ENCODE measurements at places on chromosomes 16 and 17. TPM values are rescaled to one million over a fixed set of nuclear protein-coding genes. Genes with fewer than 3 reads are reported as not detected.

The HYDIN gene
- not detected for total RNA-seq

- DNase-seq = no peak
Measured at GRCh38 chr17:3905017-3905520, 11.2 kb downstream of the P2RX1 start.

DNA sequence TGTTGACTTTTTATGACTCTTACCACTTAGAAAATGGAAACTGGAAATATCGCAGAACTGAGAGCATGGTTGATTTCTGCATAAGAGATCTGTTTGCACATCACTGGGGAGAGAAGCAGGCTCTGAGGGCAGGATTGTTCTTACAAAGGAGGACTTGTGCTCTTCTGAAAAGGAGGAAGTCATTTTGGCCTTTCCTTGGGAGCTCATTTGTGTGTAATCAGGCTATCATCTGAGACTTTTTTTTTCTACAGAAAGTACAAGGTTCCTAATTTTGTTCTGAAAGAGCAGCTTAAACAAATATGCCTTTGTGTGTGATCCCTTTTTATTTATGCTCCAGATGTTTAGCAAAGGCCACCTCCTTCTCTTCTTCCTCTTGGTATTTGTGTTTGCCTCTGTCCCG, 145.7 kb upstream of the CACNG5 start:
- DNase-seq = no peak

The ABCC12 gene
- total RNA-seq = not detected

- DNase-seq = no peak
Measured at GRCh38 chr17:50681263-50682200, 26.2 kb downstream of the ANKRD40 start.

- no peak for DNase-seq
Measured at GRCh38 chr16:25875956-25876598, 184.3 kb downstream of the HS3ST4 start.

The TAT gene
- total RNA-seq = not detected

DNA sequence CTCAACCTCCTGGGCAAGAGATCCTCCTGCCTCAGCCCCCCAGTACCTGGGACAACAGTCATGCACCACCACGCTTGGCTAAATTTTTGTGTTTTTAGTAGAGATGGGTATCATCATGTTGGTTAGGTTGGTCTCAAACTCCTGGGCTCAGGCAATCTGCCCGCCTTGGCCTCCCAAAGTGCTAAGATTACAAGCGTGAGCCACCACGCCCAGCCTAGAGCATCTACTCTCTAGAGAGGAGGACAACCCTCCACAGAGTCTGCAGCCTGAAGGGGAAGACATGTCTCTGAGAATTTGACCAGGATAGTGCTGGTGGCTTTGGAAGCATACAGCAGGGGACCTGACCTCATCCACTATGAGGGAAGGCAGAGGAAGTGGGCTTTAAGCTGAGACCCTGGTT, 4.7 kb upstream of the GRB2 start:
- DNase-seq = no peak

The KRT25 gene
- not detected for total RNA-seq

DNA sequence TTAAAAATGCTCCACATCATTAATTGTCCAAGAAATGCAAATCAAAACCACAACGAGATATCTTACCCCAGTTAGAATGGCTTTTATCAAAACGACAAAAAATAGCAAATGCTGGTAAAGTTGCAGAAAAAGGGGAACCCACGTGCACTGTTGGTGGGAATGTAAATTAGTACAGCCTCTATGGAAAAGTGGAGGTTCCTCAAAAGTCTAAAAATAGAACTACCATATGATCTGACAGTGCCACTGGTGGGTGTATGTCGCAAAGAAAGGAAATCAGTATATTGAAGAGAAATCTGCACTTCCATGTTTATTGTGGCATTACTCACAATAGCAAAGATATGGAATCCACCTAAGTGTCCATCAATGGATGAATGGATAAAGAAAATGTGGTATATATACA, 38.2 kb upstream of the ZFHX3 start:
- no peak for DNase-seq

The ADAM11 gene
- total RNA-seq = 0.50 TPM

DNA sequence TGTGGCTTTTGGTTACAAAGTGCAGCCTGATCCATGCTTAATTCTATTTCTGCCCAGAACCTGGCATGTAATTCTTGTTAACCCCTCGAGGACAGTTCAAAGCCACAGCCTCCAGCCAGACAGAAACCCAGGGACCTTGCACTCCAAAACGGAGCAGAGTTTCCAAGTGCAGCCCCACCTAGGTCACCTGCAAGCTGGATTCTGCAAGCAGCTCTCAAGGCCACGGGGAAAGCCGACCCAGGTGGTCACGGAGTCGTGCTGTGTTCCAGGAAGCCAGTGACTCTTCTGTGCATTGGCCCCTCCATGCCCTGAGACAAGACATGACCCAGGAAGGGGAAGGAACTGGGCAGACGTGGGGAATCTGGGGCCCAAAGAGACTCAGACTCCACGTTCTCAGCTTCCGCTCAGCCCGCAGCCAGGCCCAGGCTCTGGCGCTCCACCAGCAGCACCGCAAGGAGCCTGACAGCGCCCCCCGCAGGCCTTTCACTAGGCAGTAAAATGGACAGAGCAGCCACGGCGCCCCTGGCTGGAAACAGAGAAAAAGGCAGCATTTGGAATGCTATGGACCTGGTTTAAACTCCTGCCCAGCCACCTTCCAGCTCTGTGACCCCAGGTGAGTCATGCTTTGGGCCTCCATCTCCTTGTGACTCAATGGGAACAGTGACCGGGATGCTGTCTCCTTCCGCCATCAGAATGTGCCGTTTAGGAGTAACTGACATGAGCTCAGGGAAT, 27.3 kb upstream of the GSG1L start:
- no peak for DNase-seq

The TRPV3 gene
- 0.41 TPM for total RNA-seq

DNA sequence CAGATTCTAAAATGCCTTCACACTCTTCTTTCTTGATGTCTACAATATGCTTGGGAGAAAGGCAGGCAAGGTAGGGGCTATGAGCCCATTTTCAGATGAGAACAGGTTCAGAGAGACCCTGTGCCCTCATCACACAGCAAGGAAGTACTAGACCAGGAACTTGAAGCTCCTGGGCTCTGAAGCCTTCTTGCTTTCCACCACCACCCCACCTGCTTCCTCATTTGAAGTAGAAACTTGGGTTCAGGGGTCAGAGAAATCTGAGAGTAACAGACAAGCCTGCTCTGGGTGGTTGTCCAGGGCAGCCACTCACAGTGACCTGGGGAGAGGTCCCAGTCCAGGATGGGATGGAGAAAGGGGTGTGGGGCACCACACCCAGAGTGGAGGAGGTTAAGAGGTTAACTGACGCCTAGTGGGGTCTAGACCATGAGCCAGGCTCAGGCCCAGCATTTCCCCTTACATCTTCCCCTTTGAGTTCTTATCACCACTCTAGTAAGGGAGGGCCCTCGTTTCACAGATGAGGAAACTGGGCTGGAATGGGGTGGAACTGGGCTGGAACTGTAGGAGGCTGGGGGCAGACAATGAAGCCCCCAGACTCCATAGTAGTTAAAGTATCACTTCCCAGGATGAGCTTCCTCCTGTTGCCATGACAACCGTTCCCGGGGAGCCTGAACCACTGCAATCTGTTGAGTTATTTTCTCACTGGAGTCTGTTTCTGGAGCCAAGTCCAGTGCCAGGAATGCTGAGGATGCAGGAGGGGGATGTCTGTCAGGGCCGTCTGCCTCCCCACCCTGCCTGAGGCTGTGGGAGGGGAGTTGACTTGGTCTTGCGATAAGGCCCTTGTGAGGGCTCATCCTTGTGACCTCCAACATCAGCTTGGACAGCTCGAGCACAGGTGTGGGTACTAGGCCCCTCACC, 16.2 kb upstream of the PHF12 start:
- no peak for DNase-seq

The LRRC37A gene
- 2.5 TPM for total RNA-seq

DNA sequence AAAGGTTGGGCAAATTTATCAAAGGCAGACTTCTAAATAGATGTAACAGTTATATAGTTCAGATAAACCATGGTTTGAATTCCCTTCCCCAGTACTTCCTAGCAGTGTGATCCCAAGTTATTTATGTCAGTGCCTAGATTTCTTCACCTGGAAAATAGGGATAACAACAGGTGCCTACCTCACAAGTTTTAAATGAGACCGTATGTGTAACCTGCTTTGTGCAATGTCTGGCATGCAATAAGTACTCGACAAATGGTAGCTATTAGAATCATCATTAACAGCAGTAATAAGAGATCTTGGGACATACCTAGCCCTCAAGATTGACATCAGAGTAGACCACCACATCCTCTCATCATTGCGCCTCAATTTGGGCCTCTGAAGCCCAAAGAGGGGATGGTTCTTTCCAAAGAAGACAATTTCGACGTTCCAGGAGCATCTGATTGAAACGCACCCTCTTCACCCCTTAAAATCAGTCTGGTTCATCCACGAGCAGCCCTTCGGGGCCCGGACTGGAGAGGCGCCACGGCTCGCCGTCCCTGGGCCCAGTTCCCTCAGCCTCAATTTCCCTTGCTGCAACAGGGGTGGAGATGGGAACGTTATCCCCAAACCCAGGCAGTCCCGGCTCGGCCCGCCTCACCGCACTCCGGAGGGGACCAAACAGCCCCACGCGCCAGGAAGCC, 541 bp downstream of the ACACA start:
- no peak for DNase-seq

DNA sequence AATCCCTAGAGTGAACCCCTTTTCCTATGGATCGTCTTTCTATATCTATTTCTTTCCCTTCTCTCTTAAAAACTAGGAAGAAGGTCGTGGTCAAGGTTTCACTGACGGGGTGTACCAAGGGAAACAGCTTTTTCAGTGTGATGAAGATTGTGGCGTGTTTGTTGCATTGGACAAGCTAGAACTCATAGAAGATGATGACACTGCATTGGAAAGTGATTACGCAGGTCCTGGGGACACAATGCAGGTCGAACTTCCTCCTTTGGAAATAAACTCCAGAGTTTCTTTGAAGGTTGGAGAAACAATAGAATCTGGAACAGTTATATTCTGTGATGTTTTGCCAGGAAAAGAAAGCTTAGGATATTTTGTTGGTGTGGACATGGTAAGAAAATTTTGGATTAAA, 9.6 kb downstream of the CYLD start:
- DNase-seq = no peak

- DNase-seq = no peak
Measured at GRCh38 chr16:23061669-23062068, 87.6 kb downstream of the USP31 start.

DNA sequence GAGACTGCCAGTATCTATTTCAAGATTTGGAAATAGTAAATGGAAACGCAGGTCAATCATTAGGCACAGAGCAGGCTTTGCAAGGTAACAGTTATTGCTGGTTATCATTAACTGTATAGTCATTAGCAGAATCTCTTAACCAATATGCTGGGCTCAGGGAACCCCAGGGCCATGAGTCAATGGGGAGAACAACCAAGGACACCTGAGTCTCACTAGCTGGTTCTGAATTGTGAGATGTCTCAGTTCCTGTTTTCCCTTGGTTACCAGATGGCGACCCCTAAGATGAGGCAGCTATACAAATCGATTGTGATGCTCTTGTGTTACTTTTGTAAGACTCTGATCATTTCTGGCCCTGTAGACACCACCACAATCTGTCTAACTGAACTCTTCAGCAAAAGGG, 385.3 kb downstream of the HAPSTR1 start:
- DNase-seq = no peak

GRCh38 chr17:44095647-44096496, 25.3 kb downstream of the G6PC3 start:
- DNase-seq = no peak

- no peak for DNase-seq
Measured at GRCh38 chr17:67520916-67521774, 144.1 kb downstream of the PITPNC1 start.

DNA sequence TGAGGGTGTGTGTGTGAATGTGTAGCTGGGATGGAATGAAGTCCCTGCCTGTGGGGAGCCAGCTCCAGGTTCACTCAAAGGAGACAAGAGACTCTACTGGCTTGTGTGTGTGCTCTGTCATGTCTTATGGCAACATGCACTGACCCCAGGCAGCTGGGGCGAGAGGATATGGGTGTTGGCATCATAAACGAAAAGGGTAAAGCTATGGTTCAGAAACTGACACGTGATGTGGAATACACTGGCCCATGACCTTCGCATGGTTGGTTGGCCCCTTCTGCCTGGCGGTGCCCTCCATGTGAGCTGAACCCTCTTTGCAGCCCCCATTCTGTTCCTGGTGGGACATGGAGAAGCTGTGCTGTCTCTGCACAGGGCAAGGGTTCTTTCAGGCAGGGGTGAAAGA, 21.9 kb downstream of the ZNF750 start:
- DNase-seq = no peak

DNA sequence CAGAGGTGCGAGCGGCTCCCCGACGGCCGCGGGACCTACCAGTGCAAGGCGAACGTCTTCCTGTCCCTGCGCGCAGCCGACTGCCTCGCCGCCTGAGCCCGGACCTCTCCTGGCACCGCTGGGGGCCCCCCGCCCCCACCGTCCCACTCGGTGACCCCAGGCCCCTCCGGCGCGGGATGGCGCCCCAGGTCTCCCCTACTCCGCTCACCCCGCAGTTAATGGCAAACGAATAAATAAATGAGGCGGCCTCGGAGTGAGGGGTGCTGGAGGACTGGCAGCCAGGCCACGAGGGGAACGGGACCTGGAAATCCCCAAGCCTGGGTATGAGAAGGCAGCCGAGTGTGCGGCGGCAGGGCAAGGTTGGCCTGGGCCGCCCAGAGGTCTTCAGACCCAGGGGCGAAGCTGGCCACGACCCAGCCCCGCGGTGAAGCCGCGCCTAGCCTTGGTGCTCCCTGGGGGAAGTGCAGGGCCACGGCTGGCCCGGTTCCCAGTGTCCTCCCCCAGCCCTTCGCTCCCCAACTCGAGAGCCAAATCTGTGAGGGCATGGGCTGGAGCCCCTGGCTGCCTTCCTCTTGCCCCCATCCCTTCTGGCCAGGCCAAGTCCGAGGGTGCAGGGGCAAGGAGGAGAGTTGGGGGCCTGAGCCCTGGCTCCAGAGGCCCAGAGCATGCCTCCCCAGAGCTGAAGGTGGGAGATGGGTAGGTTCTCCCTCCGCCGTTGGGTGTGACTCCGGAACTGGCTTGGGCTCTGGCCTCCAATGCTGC, 796 bp downstream of the NPB start:
- DNase-seq = no peak

Measured in activated CD8-positive, alpha-beta memory T cell treated with anti-CD3 and anti-CD28 coated beads, Interleukin-2, amount 10 ng/mL, durations not matched to agents 7 days and 5 days (primary cell).